ENCODE measurements at places on chromosomes 12 and 14.

- no peak for DNase-seq
These were observed 17.0 kb downstream of the VCPKMT start for GRCh38 chr14:50099335-50099734.

DNA sequence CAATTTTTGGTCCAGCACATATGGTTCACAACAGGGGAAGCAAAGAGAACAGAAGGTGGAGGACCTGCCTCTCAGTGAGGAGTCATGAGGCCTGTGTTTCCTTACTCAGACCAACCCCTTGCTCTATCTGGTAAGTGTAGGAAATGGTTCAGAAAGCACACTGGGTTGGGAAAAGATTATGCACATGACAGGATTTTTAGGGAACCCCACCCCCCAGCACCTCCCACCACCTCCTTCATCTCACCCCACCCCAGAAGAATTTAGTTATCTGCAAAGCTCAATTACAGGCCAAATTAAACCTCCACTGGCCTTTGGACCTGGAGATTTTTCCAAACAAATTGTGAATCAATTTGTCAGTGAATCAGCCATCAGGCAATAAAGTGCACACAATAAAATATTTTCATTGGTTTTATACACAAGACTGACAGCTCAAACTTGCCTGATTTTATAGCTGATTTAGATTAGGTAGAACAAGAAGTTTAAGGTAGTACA is 132.8 kb downstream of the DACT1 start:
- no peak for DNase-seq

DNA sequence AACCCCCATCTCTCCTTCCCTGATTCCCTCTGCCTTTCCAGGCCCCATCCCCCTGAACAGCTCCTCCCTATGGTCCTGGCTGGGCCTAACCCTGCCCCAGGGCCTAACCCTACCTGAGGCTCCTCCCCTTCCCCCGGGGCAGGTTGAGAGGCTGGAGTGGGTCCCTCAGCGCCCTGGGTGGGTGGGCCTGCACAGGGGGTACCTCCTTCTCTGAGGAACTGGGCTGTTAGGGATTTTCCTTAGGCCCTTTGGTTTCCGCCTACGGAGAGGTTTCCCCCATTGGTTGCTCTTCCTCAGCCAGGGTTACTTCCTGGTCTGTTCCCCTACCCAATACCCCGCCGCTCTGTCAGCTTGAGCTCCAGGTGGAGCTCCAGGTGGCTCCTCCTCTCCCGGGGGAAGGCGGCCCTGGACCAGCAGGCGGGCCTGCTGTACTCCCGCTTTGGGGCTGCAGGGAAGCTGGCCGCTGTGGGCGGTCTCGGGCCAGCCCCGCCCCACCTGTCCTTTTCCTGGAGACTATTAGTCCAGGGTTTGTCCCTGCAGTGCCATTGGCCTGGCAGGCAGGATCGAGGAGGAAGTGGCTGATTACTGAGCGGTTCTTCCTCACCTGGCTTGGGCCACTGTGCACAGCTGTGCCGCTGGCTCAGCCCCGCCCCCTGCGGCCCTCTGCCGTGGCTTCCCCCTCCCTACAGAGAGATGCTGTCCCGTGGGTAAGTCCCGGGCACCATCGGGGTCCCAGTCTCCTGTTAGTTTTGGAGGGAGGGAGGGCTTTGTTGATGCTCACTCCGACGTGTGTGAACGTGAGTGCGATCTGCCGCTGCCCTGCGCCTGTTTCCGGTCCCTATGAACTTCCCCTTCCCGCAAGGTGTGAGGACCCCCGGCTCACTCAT is 2.5 kb downstream of the C12orf57 start:
- DNase-seq, result peak; percentile 80

DNA sequence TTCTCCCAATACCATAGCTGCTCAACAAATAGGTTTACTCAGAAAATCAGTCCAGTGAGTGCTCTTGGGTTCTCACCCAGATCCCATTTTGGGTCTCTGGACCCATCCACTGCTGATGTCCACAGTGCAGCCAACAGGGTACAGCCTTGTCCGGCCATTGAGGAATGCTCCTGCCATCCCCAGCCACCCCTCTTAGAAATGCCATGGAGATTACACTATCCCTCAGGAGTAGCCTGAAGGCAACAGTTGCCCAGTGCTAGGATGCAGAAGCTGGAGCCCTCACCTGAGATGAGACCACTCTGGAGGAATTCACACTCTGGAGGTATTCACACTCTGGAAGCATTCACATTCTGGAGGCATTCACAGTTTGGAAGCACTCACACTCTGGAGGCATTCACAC is 958.8 kb upstream of the TMEM132C start:
- no peak for DNase-seq

All from CD4-positive, alpha-beta T cell treated with Interferon alpha-2 for 1 hour (primary cell).